Cardiac fibroblast (primary cell): ENCODE measurements at places on chromosomes 6 and 20.

GRCh38 chr6:47221565-47221964 lies 88.1 kb downstream of the TNFRSF21 start:
- DNase-seq, result no peak

DNA sequence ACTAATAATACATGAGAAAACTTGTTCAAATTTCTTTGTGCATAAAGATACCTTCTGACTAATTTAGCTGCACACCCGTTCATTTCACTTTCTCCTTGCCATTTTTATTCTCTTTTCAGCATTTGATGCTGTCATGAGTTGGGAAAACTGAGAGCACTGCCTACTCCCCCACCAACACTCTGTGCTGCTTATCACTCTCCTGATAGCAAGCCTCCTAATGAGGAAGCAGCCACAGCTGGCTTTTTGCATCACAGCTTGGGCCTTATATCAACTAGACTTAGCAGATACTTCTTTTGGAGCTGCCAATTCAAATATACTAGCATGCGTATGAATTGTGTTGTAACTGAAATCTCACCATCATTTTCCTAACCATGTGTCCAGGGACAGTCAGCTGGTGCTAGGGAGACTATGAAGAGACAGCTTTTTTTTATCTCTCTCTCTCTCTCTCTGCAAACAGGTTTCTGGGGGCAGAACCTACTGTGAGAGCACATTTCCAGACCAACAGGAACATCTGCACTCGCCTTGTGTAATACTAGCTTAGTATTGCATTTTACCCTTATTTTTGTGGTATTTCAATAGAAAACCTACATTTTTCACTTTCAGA lies 699.0 kb downstream of the KHDRBS2 start:
- DNase-seq, result no peak

DNA sequence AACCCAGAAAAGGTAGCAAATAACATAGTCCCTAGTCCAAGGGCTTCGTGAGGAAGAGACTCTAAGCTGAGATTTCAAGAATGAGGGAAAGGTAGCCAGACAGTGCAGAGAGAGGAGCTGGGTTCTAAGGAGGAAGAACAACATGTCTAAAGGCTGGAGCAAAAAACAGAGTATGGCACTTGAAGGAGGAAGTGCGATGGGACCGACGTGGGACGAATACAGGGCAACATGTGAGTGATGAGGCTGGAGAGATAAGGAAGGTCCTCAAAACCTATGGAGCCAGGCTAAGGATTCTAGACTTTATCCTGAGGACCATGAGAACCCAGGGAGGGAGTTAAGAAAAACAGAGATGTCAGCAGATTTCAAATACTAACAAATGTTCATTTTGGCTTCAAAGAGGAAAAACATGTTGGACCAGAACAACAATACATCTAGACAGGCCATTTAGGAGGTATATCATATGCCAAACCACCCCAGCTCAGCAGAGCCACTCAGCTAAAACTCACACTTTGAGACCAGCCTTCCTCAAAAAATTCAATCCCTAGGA lies 17.5 kb downstream of the ATXN1 start:
- no peak for DNase-seq

DNA sequence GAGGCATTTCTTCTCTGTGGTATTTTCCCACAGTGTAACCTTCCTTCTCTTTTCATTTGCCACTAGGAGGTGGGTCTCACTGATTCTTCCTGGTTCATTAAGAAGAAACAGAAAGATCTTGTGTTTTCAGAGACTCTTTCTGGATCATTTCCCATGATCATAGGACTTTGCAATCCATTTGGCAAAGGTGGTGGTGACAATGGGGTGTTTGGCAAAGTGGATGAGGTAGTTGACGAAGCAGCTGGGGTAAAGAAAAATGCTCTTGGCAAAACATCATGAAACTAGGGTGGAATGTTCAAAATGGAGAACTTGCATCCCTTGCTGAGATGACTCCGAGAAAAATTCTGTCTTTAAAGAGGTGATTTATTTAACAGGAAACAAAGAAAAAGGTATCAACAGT lies 50.6 kb downstream of the TRAF3IP2 start:
- peak; percentile 76 for DNase-seq

DNA sequence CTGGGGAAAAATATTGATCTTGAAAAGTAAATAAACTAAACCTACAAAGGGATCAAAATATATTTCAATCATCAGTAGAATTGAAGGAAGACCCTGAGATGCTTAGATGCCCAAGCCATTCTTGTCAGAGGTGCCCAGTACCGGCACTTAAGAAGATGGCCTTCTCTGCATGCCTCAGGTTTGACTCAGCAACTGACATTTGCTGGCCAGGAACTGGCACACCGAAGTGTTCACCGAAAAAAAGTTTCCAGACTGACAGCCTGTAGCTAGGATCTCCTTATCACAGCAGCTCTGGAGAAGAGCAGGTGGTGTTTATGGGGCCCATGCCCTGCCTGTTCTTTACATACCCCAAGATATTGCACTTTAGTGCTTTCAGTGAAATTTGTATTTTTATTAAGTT lies 203.2 kb downstream of the MOXD1 start:
- DNase-seq, result peak; percentile 58

DNA sequence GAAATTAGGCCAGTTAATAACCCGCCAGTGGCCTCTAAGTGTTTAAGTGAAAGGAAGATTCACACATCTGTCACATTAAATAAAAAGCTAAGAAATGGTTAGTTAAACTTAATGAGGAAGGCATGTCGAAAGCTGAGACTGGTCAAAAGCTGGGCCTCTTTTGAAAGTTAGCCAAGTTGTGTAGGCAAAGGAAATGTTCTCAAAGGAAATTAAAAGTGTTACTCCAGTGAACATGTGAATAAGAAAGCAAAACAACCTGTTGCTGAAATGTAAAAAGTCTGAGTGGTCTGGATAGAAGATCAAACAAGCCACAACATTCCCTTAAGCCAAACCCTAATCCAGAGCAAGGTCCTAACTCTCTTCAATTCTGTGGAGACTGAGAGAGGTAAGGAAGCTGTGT lies 10.9 kb upstream of the MTRF1L start:
- peak; percentile 52 for DNase-seq

DNA sequence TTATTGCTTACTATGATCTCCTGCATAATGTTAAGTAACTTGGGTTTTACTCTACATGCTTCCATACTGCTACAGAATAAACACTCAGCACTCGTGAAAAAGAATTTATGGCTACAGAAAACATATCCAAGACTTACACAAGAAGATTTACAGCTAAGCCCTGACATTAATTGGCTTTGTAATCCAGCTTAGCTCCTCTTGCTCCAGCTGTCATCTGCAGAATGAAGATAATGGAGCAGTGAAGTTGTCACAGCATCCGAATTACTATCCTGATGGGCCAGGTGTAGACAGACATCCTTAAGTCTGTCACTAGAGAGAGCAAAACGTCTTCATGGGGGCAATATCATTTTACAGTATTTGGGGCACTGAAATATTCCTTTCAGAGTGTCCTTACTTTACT lies 155.3 kb downstream of the PRKN start:
- DNase-seq, result no peak

DNA sequence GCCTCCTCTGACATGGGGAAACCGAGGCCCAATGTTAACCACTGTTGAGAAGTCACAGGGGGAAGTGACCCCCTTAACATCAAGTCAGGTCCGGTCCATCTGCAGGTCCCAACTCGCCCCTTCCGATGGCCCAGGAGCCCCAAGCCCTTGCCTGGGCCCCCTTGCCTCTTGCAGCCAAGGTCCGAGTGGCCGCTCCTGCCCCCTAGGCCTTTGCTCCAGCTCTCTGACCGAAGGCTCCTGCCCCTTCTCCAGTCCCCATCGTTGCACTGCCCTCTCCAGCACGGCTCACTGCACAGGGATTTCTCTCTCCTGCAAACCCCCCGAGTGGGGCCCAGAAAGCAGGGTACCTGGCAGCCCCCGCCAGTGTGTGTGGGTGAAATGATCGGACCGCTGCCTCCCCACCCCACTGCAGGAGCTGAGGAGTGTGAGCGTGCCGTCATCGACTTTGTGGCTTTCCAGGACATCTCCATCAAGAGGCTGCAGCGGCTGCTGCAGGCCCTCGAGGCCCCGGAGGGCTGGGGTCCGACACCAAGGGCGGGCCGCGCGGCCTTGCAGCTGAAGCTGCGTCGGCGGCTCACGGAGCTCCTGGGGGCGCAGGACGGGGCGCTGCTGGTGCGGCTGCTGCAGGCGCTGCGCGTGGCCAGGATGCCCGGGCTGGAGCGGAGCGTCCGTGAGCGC lies 1.6 kb downstream of the TNFRSF6B start:
- DNase-seq, result no peak

DNA sequence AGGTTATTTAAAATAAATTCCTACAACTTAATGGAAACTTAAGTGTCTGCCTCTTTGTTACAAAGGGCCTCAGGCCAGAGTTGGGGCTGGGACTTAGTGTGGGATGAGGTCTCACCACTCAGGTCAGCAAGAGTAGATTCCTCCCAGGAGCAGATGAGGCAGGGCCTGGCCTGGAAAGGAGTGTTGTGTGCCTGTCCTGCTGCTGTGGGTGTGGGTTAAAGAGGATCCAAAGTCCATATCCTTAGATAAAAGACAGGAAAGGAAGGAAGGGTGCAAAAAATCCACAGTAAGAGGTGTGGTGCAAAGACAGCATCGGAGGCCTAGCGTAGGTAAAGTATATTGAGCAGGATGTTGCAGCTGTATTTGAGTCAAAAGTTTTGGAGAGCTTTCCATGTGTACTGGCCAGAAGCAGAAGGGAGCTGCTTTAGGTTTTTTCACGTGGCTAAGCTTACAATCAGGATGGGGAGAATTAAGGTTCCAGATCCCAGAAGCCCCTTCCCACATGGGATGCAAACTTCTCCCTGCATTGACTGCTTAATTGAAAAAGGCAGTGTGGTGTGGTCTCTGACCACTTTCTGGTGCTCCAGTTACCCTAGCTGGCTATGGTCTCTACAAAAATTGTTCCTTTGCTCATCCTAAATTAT lies 12.8 kb upstream of the PLCG1 start:
- DNase-seq, result no peak

DNA sequence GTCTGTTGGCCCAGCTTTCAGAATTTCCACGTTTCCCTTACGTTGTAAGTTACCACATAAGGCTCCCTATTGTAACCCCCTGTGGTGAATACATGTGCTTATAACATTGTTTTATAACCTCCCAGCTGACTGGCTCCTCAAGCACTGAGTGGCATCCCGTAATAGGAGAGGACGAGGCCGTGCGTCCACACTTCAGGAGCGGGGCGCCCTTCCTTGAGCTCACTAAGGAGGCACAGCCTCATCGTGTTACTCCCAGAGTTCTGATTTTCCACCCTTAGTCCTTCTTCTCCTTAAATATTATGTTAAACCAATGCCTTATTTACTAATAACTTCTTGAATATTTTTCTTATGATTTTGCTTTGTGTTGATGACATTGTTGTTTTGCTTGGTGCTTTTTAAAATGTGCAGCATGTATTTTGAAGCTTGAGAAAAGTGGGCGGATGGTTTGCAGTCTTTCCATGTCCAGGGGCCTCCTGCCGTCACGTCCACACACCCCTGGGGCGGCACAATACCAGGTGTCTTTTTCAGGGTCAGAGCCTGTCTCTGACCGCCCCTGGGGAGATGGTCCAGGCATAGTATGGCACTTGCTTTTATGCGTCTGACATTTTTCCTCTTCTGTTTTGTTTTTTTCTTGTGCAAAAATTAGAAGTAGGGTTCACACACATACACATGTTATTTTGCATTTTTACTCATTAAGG lies 181.8 kb downstream of the DLL1 start:
- no peak for DNase-seq

DNA sequence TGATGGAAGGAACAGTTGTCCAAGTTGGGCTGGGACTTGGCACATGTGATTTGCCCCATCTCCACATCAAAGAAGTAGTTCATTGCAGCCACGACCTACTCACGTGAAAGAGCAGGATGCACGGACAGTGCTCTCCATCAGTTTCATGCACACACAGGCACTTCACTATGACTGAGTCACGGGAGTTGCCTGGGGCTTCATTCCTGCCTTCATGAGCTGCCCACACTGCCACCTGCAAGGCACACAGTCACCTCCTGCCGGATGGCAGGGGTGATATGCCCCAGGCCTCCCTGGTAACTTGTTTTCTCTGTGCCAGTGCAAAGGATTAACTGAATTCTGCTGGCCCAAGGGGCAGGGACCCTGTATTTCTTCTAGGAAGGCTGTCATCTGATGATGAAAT lies 22.8 kb downstream of the CST5 start:
- DNase-seq, result no peak

GRCh38 chr20:50510706-50511542 lies 741 bp downstream of the PTPN1 start:
- DNase-seq, result no peak

DNA sequence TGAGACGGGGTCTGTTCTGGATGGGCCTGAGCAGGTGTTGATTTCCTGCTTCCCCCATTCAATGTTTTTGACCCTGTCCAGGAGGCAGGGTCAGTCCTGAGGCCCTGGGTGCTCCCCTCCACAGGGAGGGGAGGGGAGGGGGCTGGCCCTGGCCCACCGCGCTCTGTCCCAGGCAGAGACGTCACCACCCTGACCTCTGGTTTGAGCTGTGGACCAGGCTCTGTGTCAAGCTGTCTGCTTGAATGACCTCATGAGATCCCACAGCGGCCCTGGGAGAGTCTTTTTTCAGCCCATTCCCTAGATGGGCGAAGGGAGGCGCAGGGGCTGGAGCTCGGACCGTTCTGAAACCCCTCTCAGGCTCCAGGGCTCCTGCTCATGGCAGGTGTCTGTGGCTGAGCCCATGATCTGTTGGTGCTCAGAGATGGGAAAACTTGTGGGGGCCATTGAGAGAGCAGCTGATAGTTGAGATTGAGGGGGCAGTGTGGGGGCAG lies 8.9 kb upstream of the LKAAEAR1 start:
- DNase-seq, result no peak

DNA sequence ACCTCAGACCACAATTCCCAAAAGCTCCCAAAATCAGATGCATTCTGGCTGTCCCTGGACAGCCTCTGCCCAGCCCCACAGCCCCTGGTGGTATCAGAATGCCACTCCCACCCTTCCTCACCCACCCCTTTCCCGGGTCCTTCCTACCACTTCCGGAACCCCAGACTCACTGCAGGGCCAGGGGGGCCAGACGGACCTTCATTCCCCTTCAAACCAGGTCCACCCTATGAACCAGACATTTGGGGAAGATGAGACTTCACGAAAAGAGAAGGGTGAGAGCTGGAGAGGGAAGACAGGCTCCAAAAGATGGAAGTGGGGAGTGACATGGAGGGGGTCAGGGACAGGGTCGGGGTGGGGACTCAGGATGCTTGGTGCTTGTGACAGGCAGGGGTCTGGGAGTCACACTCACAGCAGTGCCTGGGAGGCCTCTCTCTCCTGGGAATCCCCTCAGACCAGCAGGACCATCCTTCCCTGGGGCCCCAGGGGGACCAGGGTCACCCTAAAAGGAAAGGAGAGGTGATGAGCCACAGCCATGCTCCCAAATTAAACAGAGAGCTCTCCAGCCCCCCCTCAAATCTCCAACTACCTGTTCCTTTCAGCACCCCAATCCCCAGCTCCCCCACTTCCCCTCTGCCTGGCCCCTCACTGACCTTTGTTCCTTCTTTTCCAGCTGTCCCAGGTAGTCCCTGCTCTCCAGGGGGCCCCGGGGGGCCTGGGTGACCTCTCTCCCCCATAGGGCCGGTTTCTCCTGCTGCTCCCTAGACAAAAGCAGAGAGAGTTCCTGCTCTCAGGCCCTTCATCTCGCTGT lies 20.2 kb downstream of the COL11A2 start:
- DNase-seq, result no peak
